Stimulated activated CD4-positive, alpha-beta T cell treated with anti-CD3 and anti-CD28 coated beads, TNF-alpha, amount 100 ng/mL, for 24 hours (primary cell): ENCODE measurements at places on chromosomes 7 and 10.

DNA sequence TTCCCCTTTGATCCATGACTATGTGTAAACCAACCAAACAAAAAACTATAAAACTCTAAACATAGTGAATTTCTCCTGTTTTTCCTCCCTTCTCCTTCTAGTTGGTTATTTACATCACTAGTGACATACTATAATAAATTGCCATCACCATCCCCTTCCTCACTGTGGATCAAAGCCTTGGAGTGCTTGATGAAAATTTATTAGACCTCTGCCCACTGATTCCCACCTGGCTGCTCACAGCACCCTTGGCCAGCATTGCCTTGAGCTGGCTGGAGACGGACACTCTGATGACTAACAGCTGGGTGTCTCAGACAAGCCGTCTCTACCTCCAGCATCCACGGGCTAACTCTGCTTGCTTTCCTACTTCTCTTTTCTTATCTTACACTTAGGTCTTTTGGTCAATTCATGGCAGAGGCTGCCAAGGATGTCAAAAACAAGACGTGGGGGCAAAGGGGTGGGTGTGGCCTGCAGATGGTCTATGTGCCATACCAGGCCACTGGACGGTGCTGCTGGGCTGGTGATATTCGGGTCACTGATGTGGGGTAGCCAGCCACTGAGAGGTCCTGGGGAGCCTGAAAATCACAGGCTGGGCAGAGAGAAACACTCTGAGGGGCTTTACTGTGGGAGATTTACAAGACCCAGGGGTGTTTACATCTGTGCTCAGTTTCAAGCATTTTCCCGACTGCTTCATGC lies 207.8 kb downstream of the TAX1BP1 start:
- no peak for DNase-seq

- DNase-seq = no peak
Observed at GRCh38 chr7:11120068-11120664, 146.5 kb downstream of the PHF14 start.

- DNase-seq = no peak
Observed at GRCh38 chr10:62056219-62056618, 154.7 kb downstream of the ARID5B start.

DNA sequence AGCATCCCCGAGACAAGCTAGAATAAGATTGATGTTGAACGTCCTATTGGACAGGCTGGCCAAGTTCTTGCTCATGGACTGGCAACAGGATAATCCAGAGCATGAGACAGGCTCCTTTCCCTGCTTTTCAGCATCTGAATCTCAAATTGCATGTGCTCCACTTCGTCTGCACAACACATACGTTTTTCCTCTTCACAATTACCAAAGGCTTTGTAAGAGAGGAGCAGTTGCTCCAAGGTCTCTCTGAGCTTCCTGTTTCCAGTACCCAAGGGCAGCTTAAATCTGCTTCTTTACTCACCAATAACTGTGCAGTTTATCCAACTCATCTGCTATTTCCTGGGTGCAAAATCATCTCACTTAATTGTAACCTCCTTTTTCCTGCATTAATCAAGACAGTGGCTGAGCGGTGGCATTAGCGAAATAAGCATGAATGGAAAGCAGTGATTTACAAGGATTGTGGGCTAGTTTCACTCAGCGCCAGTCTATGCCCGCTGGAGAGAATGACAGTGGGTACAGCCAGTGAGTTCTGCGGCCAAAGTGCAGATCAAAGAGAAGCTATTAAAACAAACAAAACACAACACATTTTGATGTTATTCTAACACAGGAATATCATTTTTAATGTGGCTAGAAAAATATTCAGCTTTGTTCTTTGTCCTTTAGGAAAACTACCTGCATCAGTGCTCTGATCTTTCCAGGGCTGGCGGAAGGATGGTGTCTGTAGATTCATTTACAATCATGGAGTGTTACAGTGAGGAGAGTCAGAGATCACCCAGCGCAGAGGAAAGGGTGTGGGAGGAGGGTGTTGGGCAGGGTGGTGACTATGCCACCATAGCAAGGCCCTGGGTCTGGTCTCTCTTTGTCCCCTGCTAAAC lies 79.8 kb downstream of the CHN2 start:
- no peak for DNase-seq

- no peak for DNase-seq
Observed at GRCh38 chr10:53601260-53601875, 828.8 kb upstream of the MBL2 start.

GRCh38 chr7:46909601-46910051 lies 672.3 kb downstream of the TNS3 start:
- no peak for DNase-seq

- DNase-seq = no peak
Observed at GRCh38 chr10:14016011-14016536, 314.6 kb downstream of the FRMD4A start.

DNA sequence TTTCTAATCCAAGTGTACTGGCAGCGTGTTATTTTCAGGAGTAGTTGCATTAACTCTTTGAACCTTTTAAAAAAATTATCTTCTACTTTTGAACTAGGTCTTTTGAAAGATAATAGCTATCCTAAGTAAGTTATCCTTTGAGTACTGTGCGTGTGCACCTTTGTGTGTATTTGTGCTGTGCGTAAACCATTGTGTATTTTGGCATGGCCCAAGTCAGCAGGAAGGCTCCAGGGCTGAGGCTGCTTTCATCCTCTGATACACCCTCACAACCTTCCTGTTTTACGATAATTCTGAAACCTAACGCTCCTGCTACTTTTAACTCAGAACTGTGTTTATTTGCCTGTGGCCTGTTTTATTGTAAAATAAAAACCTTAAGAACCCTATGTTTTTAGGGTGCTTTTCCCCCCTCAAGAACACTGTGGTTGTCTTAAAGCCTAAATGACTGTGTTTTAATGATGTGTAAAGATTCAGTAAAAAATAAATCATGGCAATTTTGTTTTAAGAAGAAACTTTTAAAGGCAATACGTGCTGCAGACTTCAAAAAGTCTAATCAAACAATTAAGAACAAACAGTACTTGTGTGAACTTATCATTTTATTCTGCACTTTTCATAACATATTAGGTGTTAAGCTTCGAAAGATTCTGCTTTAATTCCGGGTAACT lies 57.5 kb downstream of the HDAC9 start:
- no peak for DNase-seq

GRCh38 chr10:73876157-73876556 lies 1.8 kb upstream of the CAMK2G start:
- DNase-seq = no peak

DNA sequence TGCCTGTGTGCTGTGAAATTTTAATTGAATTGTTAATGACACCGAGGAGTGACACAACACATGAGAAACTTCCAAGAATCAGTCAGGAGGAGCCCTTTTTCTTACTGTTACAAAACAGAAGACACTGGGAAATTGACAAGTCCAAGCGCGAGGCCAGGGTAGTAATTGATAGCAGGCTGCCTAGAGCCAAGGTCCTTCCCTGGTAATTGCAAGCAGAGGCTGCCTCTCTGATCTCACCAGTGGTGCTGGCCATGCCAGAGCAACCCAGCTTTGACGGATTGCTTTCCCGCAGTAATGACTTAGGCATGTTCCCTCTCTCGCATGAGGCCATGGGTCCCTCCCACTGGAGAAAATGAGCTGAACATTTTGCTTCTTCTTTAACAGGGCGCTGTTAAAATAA lies 111.5 kb downstream of the LRMDA start:
- DNase-seq = no peak

DNA sequence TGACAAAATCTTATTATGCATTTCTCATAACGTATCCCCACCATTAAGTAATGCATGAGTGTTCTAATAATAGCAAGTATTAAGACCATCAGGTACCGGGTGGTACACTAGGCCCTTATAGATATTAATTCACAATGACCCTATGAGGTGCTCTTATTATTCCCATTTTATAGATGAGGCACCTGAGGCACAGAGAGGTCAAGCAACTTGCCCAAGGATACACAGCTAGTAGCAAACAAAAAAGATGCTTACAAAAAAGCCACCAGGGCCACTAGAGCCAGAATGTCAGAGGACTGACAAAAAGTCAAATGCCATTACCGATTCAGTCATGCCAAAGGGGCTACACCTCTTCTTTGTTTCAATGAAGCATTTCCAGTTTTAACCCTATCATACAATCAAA lies 5.9 kb downstream of the RSU1 start:
- DNase-seq = no peak

GRCh38 chr7:50714857-50715256 lies 67.8 kb downstream of the GRB10 start:
- DNase-seq = no peak

DNA sequence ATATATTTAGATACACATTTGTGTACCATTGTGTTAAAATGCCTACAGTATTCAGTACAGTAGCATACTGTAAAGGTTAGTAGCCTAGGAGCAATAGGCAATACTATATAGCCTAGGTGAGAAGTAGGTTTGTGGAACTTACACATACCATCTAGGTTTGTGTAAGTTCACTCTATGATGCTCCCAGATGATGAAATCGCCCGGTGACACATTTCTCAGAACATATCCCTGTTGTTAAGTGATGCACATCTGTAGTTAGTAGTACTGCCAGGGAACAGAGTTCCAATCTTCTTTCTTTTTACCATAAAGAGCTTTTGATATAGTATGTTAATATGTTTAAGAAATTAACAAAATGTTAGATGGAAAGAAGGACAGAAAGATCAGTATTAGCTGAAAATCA lies 138.2 kb downstream of the SNX13 start:
- DNase-seq = no peak

DNA sequence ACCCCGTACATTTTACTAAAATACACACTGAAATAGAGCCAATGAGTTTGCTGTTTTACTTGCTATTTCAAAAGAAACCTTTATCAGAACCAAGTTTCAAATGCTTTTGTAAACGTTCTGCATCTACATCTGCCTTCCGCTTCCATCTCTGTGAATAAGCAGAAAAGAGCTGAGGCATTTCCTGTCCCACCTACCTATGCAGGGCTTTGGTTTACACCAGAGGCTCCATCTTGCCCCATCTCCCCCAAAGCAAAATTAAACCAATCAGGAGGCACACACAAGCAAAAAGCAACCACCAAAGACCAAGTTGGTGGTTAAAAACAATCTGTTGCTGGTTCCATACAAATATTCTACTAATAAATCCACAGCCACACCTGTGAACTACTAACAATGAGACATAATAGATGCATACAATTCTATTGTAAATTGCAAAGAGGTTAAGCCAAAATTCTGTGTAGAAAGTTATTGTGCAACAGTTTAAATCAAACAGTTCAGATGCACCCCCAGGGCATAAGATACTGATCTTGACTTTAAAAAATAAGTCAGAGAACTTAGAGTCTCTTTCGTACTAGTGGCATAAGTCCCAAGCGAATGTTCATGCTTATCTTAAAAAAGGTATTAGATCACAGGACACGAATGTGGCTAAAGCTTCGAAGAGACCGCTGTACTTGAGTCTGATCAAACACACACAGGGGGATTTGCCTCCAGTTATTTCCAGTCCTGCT lies 83.9 kb downstream of the FGFR2 start:
- DNase-seq = no peak

GRCh38 chr10:7170626-7171322 lies 240.1 kb downstream of the SFMBT2 start:
- no peak for DNase-seq

GRCh38 chr10:22148961-22149360 lies 68.9 kb downstream of the EBLN1 start:
- DNase-seq = no peak

- no peak for DNase-seq
Observed at GRCh38 chr10:10209167-10209566, 808.5 kb upstream of the CELF2 start.

GRCh38 chr7:54037873-54038272 lies 504.3 kb upstream of the VSTM2A start:
- no peak for DNase-seq

DNA sequence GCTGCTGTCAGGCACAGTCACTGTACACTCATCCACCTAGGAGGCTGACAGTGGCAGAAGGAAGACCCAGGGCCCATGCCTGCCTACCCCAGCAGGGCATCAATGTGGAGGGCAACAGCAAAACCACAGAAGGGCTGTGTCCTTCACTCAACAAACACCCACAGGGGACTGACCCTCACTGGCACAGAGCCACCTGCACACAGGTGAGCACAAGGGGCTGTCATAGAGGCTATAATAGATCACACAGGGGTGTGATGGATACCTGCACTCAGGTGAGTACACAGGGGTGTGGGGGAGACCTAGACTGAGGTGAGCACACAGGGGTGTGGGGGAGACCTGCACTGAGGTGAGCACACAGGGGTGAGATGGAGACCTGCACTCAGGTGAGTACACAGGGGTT lies 132.8 kb upstream of the TCERG1L start:
- DNase-seq = no peak
